ENCODE measurements at places on chromosomes 7 and 10. TPM values are rescaled to one million over a fixed set of nuclear protein-coding genes. Genes with fewer than 3 reads are reported as not detected.

GRCh38 chr7:152523916-152524315 is 88.1 kb upstream of the KMT2C start:
- H3K27me3 ChIP-seq, result peaks cover 5% of the 10 kb centered on the region
- H3K27ac ChIP-seq, result no peak overlapping the region
- no peak overlapping the region for H3K4me3 ChIP-seq

Gene POLR2J2
- 32.3 TPM for total RNA-seq

DNA sequence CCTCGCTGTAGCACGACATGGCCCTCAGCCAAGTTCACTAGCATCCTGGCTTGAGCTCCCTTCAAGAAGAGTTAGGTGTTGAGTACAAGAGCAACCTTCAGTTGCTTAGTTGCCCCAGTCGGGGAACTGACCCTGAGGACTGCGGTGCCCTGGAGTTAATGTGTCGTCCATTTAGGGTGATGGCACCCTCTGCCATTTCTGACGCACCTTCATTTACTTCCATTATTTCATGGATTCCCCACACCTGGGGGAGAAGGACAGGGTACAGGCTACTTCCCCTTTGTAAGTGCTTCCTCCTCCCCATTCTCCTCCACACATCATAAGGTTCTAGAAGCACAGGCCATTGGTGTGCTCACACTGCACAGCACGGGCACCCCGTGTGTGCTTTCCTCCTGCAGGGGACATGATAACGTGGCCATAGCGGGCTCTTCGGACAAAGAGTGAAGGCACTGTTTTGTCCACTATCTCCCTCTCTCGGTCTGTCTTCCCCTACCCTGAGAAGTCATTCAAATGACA is 1.8 kb downstream of the ALOX5 start:
- H3K27me3 ChIP-seq, result peaks cover 33% of the 10 kb centered on the region
- DNase-seq, result no peak
- H3K36me3 ChIP-seq, result no peaks in the 10 kb centered on the region

GRCh38 chr7:88254721-88255424 is 35.0 kb upstream of the SRI start:
- H3K4me3 ChIP-seq, result no peak overlapping the region
- no peak for DNase-seq
- H3K27me3 ChIP-seq, result peaks cover 22% of the 10 kb centered on the region
- no peak overlapping the region for H3K27ac ChIP-seq

GRCh38 chr7:29970158-29970557 is 19.4 kb downstream of the SCRN1 start:
- H3K4me3 ChIP-seq, result no peak overlapping the region
- DNase-seq, result no peak
- H3K36me3 ChIP-seq, result peaks cover 19% of the 10 kb centered on the region
- H3K4me1 ChIP-seq, result peaks cover 23% of the 10 kb centered on the region

Gene SAMD9
- 46.8 TPM for total RNA-seq

DNA sequence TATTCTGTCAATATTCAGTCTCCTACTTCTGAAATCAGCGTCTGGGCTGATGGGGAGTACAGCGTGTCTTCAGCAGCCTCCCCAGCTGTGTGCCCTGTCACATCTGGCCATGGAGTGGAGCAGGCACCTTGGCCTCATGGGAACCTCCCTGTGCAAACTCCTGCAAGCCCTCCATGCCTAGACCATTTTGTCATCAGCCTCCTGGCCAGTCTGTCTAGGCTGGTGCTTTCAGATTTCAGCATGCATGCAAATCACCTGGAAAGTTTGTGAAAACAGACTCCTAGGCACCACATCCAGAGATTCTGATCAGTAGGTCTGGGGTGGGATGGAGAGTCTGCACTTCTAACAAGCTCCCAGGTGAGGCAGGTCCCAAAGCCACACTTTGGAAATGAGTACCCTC is 26.2 kb upstream of the CCSER2 start:
- no peak overlapping the region for H3K27ac ChIP-seq
- H3K27me3 ChIP-seq, result peaks cover 1% of the 10 kb centered on the region
- no peak overlapping the region for H3K4me3 ChIP-seq
- H3K36me3 ChIP-seq, result no peaks in the 10 kb centered on the region
- no peaks in the 10 kb centered on the region for H3K4me1 ChIP-seq

DNA sequence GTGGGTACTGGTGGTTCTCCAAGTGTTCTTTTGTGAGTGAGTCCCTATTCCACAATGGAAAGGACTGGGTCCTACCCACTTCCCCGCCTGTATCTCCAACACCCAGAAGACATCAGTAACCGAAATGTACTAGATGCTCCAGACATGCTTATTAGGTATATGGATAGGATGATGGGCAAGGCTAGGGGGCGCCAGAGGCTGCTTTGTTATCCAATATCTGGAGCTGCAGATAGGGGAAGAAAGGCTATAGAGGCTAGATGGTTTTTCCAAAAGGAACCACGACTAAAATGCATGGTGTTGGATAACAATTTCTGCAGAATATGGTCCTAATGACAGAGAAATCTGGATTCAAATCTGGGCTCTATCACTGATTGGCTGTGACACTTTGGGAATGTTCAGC is 56.2 kb upstream of the TM9SF3 start:
- H3K4me3 ChIP-seq, result no peak overlapping the region
- peak; percentile 67 for DNase-seq
- H3K27me3 ChIP-seq, result peaks cover under 1% of the 10 kb centered on the region
- H3K36me3 ChIP-seq, result no peaks in the 10 kb centered on the region

DNA sequence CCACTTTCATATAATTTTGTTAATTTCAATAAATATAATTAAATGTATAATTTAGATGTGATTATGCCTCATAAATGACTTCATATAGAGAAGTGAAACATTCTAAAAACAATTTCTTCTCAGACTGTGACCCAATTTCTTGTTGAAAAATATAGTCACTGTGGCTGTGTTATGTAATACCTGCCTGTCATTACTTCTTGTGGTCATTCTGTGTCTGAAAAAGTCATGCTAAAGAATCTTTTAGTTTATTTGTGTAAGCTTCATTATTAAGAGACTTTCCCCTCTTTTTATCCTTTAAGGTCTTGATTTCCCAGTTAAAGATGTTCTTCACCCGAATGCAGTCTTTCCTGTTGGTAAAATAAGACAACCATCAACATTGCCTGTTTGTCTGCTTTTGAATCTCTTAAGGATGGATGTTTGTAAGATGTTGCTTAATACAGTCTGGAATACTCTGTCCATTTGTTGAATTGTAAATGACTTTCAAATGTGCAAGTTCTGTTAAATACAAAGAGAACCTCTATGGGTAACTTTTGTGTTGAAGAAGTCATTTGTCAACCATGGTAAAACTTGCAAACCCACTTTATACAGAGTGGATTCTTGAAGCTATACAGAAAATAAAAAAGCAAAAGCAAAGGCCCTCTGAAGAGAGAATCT is 16.0 kb downstream of the KAT6B start:
- H3K36me3 ChIP-seq, result peaks cover 67% of the 10 kb centered on the region
- peak overlapping the region; percentile 21 for H3K27ac ChIP-seq
- H3K27me3 ChIP-seq, result no peaks in the 10 kb centered on the region
- no peak overlapping the region for H3K4me3 ChIP-seq

Gene ZP3
- total RNA-seq, result 3.2 TPM

DNA sequence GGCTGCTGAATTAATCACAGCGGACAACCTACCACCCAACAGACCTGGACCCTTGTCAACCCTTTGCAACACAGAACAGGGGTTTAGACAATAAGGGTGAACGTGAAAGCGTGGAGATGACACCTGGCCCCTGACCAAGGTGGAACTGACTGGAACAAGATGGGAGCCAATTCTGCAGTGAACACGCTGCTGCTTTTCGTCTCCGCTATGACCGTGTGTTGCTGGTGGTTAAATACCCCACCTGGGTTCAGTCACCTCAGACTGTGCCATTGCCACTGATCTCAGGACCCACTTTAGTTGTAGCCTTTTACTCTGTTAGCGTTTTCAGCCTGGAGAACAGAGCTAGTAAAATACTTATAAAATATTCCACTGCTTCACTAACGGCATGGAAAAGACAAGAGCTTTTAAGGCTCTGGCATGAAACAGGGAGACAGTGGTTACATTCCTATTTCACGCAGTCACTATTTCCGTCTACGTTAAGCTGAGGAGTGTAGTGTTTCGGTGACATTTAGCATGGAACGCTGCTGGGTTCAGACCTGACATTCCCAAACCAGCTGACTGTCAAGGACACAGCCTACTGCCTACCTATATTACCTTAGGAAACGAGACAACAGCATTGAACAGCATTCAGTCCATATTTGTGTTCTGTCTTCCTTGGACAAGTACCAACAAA is 119.5 kb upstream of the PRSS1 start:
- H3K27me3 ChIP-seq, result no peaks in the 10 kb centered on the region
- peaks cover 10% of the 10 kb centered on the region for H3K4me1 ChIP-seq
- H3K4me3 ChIP-seq, result no peak overlapping the region
- no peak for DNase-seq
- H3K27ac ChIP-seq, result no peak overlapping the region
- no peaks in the 10 kb centered on the region for H3K36me3 ChIP-seq

Gene EBF3
- not detected for total RNA-seq

Gene HPSE2
- total RNA-seq, result not detected

Gene PAPOLB
- total RNA-seq, result not detected

Gene CPED1
- not detected for total RNA-seq

GRCh38 chr10:50623663-50624412 is at the start of gene SGMS1:
Gene SGMS1, minus strand, starts transcription at chr10:50623956. Its CDS starts 279,842 bp downstream, at chr10:50344114.
- peaks cover 43% of the 10 kb centered on the region for H3K4me1 ChIP-seq
- DNase-seq, result peak; percentile 84
- H3K4me3 ChIP-seq, result peak within 1 kb of the TSS; percentile 98

Data from naive thymus-derived CD8-positive, alpha-beta T cell (primary cell).